MG63 (cell line): ENCODE measurements at places on chromosomes 16 and 17. TPM values are rescaled to one million over a fixed set of nuclear protein-coding genes. Genes with fewer than 3 reads are reported as not detected.

Gene TRPV3
- total RNA-seq: 0.07 TPM in 1 of 2 replicates, not detected in the other

Gene MT3
- total RNA-seq: not detected in 2 replicates

Gene GFAP
- total RNA-seq: 5.0 TPM in 1 of 2 replicates, not detected in the other

Gene FN3K
- total RNA-seq: not detected in 2 replicates

Gene AGRP
- not detected in 2 replicates for total RNA-seq

Gene PRCD
- 1.2 TPM in 1 of 2 replicates, not detected in the other for total RNA-seq

DNA sequence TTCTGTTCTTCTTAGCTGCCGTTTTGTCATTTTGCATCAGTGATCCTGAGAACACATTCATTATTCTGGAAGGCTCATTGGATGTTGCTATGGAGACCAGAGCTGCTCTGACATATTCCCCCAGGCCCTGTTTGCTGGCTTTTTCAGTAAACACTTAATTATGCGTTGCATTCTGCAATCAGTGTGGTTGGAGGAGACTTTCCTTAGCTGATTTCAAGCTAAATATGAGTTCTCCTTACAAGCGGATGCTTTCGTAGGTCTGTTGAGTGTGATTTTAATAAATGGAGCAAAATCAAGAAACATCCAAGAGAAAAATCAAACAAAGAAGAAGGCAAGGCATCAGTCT is 38.2 kb upstream of the NUDT7 start:
- no peak for DNase-seq

DNA sequence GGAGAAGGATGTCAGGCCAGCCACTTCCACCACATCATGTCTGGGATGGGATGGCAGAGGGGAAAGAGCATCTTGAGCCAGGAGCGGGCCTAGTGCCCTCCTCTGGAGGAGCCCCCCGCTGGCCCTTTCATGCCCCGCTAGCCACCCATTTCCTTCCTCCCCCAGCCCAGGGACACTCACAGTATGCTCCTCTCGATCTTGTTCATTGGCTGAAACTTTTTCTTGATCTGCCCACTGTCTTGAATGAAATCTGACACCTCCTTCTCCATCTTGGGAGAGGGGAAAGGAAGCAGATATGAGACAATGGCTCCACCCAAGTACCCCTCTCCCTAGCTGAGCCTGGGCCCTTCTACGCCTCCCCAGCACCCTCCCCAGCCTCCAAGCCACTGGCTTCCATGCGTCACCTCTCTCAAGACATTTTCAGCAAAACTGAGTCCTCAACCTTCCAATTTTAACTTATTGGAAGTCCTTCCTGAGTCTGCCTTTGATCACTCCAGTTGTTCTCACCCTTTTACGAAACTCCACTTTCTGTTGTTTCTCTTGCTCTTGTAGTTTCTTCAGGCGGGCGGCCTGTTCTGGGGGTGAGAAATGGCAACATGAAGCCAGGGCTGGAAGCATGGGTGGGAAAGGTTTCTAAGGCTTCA is 7.2 kb downstream of the SPAG7 start:
- DNase-seq: no peak

DNA sequence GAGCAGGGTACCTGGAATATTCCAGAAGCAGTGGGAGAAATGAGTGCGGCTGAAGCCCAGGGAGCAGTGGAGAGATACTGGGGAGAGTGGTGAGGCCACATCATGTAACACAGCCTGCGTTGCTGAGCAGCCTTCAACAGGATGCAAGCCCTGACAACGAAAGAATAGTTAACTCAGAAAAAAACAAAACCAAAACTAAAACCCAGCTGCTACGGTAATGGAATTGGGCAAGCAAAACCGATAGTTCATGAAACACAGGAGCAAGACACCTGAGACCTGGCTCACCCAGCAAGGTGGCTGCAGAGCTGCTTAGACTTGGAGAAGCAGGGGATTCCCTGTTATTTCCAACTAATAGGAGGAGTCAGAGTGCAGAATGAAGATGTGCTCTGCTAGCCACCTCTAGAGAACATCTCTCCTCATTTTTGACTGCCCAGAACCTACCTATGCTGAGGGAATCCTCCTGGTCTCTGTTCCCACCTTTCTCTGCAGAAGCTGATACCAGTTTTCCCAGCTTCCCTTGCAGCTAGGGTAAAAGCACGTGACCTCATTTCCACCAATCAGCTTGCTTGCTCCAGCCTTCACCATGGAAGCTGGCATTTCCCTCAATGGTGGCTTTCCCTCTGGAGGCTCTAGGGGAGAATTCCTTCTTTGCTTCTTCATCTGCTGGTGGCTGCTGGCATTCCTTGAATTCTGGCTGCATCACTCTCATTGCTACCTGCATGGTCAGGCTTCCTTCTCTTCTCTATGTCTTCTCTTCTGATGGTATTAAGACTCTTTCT is 59.4 kb upstream of the XYLT1 start:
- DNase-seq: no peak

GRCh38 chr16:80117556-80118130 is 423.1 kb upstream of the DYNLRB2 start:
- DNase-seq: no peak

DNA sequence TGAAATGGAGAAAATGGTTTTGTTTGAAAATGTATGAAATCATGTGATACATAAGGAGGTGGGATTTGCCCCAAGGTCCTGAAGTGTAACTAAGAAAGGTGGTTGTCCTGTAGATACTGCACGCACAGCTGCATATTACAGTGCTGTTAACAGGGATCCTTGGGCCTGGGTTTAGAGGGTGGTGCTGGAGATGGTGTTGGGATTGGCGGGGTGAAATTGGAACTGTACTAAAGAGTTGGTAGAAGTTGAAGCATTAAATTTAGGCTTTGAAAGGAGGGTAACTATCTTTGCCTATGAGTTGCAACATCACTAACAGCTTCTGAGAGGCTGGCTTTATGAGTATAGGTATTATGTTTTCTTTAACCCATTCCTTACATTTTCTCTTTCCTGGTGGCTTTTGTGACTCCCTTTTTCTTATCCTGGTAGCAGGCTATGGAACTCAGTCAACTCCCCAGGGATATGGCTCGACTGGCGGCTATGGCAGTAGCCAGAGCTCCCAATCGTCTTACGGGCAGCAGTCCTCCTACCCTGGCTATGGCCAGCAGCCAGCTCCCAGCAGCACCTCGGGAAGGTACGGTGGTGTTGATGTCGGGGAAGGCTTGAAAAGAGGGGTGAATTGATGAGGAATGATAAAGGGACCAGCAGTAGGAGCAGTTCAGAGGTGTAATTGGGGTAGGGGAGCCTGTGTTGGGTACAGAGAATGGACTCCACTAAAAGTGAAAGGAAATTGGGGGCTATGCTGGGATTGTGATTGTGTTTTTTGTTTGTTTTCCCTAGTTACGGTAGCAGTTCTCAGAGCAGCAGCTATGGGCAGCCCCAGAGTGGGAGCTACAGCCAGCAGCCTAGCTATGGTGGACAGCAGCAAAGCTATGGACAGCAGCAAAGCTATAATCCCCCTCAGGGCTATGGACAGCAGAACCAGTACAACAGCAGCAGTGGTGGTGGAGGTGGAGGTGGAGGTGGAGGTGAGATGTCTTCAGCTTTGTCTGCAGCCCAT is 3.8 kb downstream of the FUS start:
- no peak for DNase-seq

DNA sequence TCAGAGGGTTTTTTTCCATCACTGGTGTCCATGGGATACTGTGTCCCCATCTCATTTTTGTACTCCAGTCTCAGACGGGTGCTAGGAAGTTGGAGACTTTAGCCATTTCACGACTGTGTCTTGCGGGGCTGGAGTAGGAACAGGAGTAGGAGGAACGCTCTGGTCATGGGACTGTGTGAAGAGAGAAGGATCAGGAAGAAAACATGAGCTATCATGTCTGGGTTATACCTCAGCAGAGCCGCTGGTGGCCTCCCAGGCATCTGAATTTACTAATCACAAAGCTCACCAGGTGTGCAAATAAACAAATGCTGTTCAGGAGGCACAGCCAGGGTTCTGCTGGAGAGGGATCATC is 225.4 kb downstream of the SEC14L1 start:
- DNase-seq: no peak

DNA sequence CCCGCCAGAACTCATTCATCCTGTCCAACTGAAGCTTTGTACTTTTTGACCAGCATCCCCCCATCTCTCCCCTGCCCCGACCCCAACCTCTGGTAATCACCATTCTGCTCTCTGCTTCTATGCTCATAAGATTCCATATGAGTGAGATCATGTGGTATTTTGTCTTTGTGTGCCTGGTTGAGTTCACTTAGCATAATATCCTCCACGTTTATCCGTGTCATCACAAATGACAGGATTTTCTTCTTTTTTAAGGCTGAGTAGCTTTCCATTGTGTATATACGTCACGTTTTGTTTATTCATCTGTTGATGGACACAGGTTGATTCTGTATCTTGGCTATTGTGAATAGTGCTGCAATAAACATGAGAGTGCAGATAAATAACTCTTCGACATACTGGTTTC is 278.9 kb downstream of the SNX29 start:
- no peak for DNase-seq

GRCh38 chr17:16962804-16963203 is 9.1 kb downstream of the TNFRSF13B start:
- peak; percentile 67 for DNase-seq

GRCh38 chr16:3884398-3884797 is 3.9 kb upstream of the CREBBP start:
- DNase-seq: no peak

DNA sequence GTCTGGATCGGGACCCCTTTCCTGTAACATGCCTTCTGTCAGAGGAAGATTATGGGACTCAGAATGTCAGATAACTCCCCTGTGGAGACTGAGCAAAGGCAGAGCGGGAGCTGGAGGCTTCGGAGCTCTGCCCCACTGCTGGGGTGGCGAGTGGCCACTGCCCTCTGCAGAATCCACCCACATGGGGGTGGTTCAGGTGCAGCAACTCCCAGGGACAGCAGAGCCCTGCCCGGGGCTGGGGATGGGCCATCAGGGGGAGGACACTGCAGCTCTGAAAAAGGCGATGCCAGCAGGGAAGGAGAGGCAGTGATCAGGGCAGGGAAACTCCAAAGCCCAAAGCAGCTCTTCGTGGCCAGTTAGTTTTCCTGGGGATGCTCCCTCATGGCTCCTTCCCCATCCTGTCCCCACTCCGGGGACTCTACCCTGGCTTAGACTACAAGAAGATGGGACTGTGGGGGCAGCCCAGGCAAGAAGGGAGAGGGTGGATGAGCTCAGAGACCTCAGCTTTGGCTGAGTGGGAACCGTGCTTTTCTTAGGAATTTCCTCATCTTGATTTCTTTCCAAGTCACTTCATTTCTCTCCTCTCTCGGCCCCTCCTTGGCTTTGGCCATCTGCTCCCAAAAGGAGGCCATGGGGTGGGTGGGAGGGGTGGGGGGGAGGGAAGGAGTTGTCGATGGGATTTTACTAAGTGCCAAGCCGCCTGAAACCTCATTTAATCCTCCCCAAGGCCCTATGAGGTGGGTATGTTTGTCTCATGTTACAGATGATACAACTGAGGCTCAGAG is 4.0 kb downstream of the CA4 start:
- DNase-seq: peak; percentile 39

DNA sequence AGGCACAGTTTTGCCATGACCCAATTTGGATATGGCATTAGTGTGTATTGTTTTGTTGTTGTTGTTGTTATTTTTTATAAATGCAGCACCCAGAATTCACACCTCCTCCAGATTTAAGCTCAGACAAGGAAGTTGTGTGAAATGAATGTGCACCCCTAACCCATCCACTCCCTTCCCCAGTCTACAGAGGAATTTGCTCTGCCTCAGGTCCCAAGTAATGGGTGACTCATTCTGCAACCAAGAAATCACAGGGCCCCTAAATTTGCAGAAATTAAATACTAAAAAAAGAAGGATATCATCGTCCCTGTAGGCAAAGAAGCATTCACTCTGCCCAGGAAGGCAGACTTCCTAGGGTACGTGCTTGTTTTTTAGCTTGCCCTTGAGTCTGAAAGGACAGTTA is 62.3 kb downstream of the CLEC16A start:
- no peak for DNase-seq

GRCh38 chr16:24125214-24125613 is 130.9 kb upstream of the CACNG3 start:
- DNase-seq: no peak

DNA sequence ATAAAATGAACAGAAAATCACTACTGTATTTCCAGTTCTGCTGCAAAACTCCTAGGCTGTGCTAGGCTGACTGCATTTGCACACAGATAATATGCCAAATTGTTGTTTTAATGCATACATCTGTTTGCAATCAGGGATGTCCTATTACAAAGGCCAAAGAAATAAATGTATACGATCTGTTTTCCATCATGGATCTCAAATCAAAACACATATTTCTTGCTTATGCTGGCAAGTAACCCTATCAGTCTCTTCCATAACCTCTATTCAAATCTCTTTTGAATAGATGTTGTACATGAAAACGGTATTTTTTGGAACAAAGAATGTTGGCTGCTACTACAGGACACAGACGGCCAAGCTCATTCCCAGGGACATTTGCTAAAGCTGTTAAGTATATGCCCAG is 56.6 kb downstream of the DUSP14 start:
- DNase-seq: no peak

GRCh38 chr17:17840751-17841591 is 4.2 kb upstream of the SREBF1 start:
- DNase-seq: peak; percentile 12

DNA sequence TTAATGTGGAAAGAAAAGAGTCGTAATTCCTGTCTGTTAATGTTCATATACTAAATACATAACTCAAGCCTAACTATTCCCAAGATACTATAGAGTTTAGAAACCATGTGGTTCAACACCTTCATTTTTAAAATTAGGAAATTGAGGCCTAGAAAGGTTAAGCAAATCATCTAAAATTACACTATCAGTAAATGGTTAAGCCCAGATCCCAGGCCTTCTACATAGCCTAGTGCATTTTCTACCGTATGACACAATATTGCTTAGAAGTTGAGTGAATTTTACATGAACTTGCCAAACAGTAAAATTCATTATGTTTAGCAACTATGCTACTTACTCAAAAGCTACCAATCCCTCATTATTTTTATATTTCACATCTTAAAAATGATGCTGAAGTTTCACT is 6.8 kb downstream of the NACA2 start:
- DNase-seq: no peak

DNA sequence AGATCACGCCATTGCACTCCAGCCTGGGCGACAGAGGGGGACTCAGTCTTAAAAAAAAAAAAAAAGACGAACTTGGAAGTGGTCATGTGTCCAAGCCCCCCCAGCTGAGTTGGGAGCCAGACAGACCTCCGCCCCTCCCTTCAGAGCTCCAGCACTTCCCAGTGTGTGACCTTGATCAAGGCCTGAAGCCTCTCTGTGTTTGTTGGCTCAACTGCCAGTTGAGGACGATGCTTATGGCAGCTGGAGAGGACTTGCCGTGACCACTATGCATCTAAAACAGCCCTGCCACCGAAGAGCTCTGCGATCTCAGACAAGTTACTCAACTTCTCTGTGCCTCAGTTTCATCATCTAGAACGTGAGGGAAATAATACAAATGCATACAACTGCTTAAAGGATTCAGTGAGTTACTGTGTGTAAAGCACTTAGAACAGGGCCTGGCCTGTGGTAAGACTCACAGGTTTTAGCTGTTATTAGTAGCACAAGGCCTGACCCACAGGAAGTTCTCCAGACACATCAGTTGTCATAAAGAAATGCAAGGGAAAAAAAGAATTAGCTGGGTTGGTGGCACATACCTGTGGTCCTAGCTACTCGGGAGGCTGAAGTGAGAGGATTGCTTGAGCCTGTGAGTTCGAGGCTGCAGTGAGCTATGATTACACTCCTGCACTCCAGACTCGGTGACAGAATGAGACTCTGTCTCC is 7.0 kb upstream of the IL27 start:
- no peak for DNase-seq
